ENCODE measurements at places on chromosomes 2 and 18.

GRCh38 chr2:106554411-106554810, 67.2 kb downstream of the CD8B2 start:
- no peak for DNase-seq

- no peak for DNase-seq
Measured at GRCh38 chr2:230636684-230637271, 75.9 kb upstream of the CAB39 start.

GRCh38 chr2:241500431-241500975, 7.9 kb downstream of the STK25 start:
- no peak for DNase-seq

- no peak for DNase-seq
Measured at GRCh38 chr18:12093520-12094257, at the start of gene ANKRD62. TSS of gene ANKRD62 (plus strand) at chr18:12093843. CDS start at chr18:12094018, 175 bp downstream.

Data from heart right ventricle (tissue), 16 donors.